ENCODE measurements at places on chromosomes 2 and 18.

DNA sequence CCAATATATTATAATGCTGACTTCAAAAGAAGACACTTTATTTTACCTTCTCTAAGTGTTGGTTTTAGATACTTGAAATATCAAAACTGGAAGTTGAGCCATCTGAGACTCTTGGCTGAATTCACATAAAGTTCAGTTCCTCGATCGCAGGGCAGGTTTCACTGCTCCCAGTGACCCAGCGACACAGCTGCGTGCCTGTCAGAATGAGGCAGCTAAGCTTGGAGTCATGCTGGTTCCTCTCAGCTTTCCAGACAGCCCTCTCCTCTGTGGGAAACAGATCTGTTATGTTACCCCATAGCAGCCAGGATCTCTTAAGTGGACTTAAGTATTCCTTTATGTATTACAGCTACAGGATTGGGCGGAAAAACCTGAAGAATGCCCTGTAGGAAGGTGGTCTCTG is 142.8 kb upstream of the ALPP start:
- DNase-seq: peak; percentile 53

DNA sequence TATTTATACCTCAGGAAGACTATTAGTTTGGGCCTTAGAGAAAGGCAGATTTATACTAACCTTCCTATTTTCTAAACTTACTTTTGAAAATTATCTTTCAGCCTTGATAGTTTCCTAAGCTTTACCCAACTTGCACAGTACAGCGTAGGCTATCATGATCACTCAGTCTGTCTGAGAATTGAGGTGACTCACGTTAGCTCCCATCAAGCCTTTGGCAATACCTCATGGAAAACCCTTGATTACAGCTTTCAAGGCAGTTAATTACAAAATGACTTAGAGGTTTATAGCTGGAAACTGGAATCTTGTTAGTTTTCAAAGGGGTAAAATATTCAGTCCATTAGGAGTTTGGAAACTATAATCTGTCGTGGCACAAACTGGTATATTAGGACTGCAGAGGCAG is 26.4 kb upstream of the ARMC9 start:
- no peak for DNase-seq

DNA sequence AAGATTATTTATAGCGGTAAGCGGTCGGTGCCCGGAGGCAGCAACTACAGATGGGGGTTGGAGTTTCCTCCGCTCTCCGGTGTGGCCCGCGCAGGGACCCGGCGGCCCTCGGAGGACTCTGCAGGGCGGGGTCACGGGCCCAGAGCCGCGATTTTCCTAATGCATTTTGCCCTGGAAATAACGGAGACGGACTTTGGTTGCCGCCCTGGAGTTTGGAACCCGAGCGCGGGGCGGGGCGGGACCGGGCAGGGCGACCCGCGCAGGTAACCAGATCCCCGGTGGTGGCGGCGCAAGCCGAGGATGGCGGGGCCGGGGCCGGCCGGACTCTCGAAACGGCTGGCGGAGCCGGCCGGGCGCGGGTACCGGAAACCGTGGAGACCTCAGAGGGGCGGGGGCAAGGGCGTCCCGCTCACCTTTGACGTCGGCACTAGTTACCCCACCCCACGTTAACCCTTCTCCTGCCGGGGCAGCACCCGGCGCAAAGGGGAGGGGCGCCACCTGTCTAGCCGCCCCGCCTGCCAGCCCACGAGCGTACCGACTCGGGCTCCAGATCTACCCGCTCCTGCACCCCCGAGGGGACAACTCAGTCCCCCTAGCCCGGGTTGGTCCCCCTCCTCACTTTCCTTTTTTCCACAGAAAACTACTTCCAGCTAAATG is 2.9 kb downstream of the CYP26B1 start:
- DNase-seq: peak; percentile 29

- DNase-seq: no peak
These were observed 21.6 kb downstream of the SNORC start for GRCh38 chr2:232891621-232892071.

DNA sequence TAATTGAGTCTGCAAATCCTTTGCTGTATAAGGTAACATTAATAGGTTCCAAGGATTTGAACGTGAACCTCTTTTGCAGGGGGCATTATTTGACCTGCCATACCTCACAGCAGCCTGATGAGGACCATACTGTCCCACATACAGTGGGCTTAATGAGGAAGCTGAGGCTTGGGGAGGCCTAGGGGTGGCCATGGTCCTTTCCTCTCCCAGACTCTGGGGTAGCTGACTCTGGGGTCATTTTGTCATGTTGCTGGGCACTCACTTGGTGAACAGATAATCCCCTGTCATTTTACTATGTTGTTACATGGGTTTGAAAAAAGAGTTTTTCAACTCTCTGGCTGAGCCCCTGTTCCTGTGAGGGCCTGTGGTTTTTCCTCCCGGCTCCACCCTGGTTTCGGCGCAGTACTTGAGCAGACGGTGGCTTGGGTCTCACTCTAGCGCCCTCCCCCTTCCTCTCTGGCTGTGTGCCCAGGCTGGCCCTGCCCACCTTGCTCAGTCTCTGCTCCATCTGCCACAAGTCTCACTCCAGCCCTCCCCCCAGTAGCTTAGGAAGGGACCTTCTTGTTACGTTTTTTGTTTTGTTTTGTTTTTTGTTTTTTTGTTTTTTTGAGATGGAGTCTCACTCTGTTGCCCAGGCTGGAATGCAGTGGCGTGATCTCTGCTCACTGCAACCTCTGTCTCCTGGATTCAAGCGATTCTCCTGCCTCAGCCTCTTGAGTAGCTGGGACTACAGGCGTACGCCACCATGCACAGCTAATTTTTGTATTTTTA is 21.0 kb downstream of the INPP4A start:
- DNase-seq: no peak

- no peak for DNase-seq
These were observed 477.5 kb upstream of the MYT1L start for GRCh38 chr2:2808551-2809058.

DNA sequence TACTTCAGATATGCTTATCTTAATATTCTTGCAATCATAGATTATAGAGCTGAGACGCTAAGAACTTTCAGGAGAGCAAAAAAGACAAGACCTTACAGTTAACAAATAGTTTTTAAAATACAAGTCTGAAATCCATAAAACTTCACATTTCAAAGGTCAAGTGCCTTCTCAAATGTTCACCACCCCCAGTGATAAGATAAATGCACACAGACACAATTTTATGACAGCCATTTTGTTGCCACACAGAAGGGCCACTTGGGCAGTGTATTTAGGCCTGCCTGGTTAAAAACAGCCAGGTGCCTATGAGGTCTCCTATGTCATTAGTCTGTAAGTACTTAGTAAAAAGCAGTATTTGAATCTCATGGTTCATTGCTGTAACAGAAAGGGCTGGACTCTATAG is 8.1 kb upstream of the PSTPIP2 start:
- no peak for DNase-seq

DNA sequence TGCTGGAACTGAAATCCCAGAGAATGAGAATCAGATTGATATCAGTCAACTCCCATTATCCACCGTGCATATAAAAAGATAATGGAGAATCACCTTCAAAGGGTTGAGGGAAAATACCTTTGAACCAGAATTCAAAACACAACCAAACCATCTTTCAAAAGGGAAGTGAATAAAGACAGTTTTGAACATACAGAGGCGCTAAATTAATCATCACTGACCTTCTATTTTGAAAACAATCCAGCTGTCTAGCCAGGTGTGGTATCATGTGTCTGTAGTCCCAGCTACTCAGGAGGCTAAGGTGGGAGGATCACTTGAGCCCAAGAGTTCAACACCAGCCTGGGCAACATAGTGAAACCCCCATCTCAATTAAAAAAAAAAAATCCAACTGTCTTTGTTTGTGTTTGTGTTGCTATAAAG is 63.6 kb downstream of the TRABD2A start:
- peak; percentile 71 for DNase-seq

DNA sequence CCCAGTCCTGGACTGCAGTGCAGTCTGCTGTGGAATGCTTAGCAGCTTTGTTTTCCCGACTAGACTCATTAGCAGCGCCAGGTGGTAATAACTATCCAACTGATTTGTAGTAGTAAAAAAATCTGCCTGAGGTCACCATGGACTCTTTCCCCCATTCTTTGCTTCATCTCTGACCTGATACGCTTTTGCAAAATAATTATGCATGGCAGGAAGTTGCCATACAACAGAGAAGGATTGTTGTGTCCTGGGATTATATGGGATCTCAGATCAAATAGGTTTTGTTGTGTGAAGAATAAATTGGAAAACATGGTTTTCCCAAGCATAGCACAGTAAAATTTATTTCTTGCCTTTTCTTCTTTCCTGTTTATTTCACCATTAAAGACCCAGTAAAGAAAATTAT is 72.4 kb upstream of the ATP5MC3 start:
- DNase-seq: no peak

DNA sequence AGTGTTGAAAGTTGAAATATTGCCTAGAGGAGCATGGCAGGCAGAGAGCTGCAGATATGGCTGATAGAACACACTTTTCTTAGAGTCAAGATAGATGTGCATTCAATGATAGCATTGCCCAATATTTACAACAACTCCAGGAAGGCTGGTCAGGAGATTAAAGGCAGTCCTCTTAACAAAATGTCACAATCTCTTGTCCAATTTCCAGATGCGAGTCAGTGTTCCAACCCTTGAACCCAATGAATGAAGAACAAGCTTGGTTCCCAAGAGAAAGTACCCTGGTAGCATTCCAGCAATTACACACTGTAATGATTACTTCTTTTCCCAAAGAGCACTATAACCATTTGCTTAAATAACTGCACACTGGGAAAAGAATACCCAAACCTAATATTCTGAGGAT is 839.4 kb upstream of the VRK2 start:
- no peak for DNase-seq

GRCh38 chr18:33440060-33441043 is at the start of gene CCDC178:
TSS of gene CCDC178 (minus strand) at chr18:33440721. CDS start at chr18:33412088, 28,633 bp downstream.
- peak; percentile 23 for DNase-seq

- no peak for DNase-seq
These were observed 6.3 kb downstream of the SGPP2 start for GRCh38 chr2:222430681-222431080.

GRCh38 chr2:53969285-53969967 is 1.4 kb downstream of the PSME4 start:
- peak; percentile 34 for DNase-seq

- no peak for DNase-seq
These were observed 520.5 kb upstream of the CDH7 start for GRCh38 chr18:65230311-65230710.

GRCh38 chr2:178394859-178395258 is 56.1 kb downstream of the PRKRA start:
- no peak for DNase-seq

All from GM10248 (cell line).